Lower leg skin (tissue), 4 donors: ENCODE measurements at places on chromosomes 1 and 21.

DNA sequence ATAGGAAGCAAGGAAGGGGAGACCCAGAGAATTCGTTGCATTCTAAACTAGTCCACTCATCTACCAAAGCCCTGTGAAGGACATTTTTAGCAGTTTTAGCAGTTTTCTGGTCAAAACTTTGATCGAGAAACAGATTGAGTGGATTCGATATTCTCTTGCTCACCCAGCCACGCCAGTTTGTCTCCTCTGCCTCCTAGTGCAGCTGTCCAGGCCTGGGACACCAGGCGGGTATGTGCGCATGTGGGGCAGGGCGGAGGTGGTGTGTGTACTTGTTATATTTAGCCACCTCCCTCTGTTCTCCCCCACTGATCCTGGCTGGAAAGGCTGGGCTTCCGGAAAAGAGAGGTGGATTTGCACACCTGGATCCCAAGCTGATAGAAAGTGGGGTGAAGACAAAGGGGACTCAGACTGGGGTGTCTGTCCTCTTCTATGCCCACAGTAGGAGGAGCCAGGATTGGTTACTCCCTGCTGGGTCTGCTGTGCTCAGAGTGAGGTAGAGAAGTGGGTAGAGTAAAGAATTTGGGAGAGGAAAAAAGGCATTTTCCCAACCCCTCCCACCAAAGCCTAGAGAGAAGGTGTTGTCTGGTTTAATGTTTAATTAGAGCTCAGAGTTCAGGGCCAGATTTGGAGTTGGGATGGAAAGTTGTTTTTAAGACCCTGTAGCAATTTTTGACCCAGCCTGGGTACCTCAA, 3.8 kb downstream of the LMNA start:
- peak; percentile 95 for DNase-seq

GRCh38 chr21:36695671-36696389, 3.1 kb upstream of the SIM2 start:
- no peak for DNase-seq

DNA sequence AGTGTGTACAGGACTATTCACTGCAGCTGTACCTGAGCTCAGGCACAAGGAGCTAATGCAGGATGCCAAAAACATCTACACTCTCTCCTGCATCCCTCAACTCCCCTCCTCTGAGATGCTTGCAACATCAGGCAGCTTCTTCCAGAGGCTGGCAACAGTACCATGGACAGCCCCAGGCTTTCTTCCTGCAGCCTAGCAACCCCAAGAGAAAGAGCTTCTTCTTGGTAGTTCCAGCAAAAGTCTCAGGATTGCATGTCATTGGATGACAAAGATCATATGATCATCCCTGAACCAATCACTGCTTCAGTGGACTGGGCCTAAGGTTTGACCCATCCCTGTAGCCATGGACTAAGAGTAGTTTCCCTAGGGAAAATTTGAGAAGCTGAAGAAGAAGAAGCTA, 46.7 kb downstream of the CAMK2N1 start:
- DNase-seq, result no peak

DNA sequence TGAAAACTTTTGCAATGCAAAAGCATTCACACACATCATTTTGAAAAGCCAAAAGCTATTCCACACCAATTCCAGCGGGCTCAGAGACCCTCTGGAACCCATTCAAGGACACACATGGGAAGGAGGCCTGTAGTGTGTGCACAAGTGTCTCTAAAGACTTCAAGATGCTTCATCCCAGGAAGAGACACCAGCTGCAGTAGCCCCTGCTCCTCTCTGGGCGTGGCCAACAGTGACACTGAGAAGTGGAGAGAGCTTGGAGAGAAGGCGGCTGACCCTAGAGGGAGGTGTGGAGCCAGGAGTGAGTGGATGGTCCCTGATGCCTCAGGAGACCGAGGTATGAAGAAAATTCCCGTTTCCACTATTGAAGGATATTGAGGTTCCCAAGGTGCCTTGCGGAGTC, 14.9 kb upstream of the TNNI1 start:
- no peak for DNase-seq

GRCh38 chr21:37460196-37460595, 93.6 kb downstream of the DYRK1A start:
- DNase-seq, result no peak

DNA sequence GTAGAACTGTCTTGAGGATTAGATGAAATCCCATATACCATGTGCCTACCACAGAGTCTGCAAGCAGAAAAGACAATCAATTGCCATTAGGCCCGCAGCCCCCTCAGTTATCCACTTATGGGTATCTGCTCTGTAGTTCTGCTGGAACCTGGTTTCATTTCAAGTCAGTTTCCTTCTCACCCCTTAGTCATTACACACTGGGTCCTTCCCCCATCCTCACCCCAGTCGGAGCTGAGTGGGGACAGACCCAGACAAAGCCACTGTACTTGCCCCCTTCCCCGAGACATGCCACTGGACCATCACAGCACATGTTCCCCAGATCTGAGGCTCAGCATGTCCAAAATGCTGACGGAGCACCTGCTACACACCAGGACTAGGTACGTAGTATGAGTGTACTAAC, 21.2 kb downstream of the PGLYRP3 start:
- no peak for DNase-seq

GRCh38 chr1:183140633-183141032, 45.4 kb upstream of the LAMC2 start:
- DNase-seq, result no peak

GRCh38 chr1:8314346-8315280, 3.3 kb upstream of the SLC45A1 start:
- DNase-seq, result peak; percentile 93

DNA sequence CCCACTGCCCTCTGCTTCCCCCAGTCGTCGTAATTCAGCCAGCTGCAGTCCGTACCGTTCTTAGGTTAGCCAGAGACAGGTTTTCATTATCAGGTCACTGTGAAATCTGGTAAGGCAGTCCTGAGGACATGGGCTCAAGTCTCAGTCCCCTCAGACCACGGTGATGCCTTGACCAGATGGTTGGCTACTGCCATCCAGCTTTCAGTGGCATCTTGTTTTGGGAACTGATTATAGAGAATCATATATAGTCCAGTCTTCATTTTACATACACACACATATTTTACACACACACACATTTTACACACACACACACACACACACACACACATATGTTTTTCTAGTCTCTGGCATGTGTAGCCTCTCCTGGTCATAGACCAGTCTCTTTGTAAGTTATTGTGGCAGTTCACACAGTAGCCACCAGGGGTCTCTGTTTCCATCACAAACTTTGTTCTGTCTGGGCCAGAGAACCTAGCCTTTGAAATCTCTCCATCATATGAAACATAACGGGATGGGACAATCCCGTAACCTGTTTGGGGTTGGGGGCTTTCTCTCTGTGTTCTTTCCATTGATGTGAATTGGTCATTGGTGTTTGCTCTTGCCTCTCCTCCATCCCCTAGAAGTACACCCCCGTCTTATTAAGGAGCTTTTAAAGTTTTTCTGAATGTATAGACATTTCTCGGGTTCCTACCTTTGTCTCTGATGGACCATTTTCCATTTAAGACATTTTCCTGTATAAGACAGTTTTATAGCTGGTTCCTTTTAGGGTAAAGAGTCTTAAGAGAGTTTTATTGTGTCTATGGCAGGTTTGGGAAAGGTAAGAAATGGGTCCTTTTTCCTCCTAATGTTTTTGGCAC, 8.4 kb upstream of the IKBKE start:
- no peak for DNase-seq

- no peak for DNase-seq
Measured at GRCh38 chr1:86616871-86617270, 70.0 kb downstream of the CLCA4 start.

- peak; percentile 90 for DNase-seq
Measured at GRCh38 chr21:26842974-26843932, 2.0 kb downstream of the ADAMTS1 start.

GRCh38 chr1:57122031-57122430, 156.2 kb upstream of the C8B start:
- DNase-seq, result no peak

DNA sequence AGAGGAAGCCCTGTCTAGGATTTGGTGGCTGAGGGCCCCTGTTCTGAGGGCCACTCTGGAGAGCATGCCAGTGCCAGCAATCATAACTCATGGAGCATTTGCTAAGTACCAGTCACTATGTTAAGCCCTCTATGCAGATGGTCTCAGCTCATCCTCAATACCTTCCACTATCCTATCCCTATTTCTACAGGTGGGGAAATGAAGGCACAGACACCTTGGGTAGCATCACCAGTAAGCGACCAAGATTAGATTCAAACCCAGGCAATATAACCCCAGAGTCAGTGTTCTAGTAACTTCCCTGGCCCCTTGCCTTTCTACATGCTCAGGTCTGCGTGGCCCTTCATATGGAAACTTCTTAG, 7.9 kb upstream of the NBPF1 start:
- DNase-seq, result no peak

- DNase-seq, result no peak
Measured at GRCh38 chr1:238404921-238405320, 514.2 kb upstream of the ZP4 start.

GRCh38 chr1:45635211-45635610, 11.4 kb upstream of the CCDC17 start:
- no peak for DNase-seq

- DNase-seq, result no peak
Measured at GRCh38 chr1:26913754-26914619, at the start of gene NR0B2. Gene NR0B2, minus strand, starts transcription at chr1:26913975. Its CDS starts 35 bp downstream, at chr1:26913940.

DNA sequence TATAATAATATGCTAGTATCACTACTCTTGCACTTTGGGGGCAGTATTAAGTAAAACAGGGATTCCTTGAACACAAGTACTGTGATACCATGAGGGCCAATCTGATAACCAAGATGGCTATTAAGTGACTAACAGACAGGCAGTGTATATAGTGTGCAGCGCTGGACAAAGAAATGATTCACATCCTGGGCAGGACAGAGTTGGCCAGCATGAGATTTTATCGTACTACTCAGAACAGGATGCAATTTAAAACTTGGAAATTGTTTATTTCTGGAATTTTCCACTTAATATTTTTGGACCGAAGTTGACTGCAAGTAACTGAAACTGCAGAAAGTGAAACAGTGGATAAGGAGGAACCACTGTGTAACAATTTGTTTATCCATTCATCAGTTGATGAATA, 74.6 kb downstream of the DNTTIP2 start:
- no peak for DNase-seq

- no peak for DNase-seq
Measured at GRCh38 chr1:22729912-22730311, 19.3 kb downstream of the EPHB2 start.

DNA sequence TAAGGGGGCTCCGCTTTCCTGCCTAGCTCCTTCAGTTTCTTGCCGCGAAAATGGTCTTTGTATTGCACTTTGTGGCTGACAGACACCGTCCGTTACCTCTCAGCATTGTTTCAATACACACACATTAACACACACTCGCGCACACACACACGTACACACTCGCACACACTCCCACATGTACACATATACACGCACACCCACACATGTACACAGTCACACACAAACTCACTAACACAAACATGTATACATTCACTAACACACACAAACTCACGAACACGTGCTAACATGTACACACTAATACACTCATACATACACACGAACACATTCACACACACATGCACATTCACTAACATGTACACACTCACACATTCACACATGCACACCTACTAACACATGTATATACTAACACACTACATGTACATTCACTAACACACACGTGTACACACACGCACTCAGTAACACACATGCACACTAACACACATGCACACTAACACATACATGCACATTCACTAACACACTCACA, 48.9 kb downstream of the PSMG1 start:
- no peak for DNase-seq

- no peak for DNase-seq
Measured at GRCh38 chr1:218783916-218784315, 389.8 kb upstream of the LYPLAL1 start.

GRCh38 chr1:114208714-114209113, 55.0 kb upstream of the SYT6 start:
- no peak for DNase-seq
